ENCODE measurements at places on chromosomes 12 and 14.

- DNase-seq = no peak
These were observed 356.0 kb downstream of the NAV3 start for GRCh38 chr12:78186670-78187069.

DNA sequence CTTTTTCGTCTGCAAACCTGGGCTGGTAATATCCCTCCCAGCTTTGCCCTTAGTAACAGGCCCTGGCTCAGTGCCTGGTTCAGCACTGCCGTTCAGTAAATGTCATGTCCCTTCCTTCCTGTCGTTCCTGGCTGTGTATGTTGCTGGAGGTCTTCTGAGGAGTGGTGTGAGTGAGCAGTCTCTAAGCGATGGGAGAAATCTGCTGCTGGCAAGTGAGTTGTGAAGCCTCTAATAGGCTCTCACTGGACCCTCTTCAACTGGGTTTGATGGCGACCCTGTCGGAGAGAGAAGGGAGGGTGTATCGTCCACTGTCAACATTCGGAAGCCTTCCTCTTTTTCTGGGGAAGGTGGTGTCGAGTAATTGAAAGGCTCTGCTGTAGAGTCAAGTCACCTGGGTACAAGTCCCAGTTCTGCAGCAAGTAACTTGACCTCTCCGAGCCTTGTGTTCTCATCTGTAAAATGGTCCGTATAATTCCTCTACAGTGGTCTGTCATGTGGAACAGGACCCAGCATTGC lies 62.8 kb downstream of the HRK start:
- DNase-seq = peak; percentile 17

GRCh38 chr12:114686426-114686772 lies 2.4 kb upstream of the TBX3 start:
- no peak for DNase-seq

GRCh38 chr12:105234197-105234596 lies 1.8 kb downstream of the APPL2 start:
- no peak for DNase-seq

DNA sequence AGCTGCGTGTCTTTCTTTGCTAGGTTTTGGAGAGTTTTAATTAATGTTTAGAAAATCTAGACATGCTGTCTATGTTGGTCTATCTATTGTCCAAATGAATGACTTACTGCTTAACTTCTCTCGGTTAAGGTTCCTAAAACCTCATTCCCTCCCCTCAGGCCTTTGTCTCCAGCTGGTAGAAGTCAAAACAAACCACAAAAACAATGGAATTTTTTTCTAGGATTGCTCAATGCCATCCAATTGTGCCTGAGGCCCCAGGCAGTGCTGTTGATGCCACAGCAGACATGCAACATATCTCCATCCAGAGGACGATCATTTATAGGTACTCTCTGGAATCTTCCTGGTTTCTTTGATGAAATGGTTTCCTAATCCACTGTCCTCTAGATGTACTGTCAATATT lies 448.2 kb upstream of the TBX3 start:
- no peak for DNase-seq

- no peak for DNase-seq
These were observed 995.7 kb downstream of the LRFN5 start for GRCh38 chr14:42602336-42602845.

DNA sequence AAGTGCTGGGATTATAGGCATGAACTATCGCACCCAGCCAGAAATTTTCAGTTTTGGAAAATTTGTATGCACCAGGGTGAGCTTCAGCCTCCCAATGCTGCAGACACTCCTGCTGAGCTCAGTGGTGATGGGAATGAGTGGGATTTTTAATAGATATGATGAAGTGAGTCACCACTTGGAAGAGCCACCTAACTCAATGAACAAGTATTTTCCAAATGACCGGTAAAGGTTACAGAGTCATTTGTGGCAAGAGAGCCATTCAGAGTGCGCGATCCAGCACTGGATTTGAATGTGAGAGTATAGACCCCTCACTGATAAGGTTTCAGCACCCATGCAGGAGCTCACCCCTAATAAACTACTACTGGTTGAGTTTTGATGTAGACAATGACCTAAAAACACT lies 100.7 kb downstream of the PPP2R5C start:
- DNase-seq = no peak

GRCh38 chr12:6699259-6699988 lies 1.2 kb downstream of the PIANP start:
- no peak for DNase-seq

DNA sequence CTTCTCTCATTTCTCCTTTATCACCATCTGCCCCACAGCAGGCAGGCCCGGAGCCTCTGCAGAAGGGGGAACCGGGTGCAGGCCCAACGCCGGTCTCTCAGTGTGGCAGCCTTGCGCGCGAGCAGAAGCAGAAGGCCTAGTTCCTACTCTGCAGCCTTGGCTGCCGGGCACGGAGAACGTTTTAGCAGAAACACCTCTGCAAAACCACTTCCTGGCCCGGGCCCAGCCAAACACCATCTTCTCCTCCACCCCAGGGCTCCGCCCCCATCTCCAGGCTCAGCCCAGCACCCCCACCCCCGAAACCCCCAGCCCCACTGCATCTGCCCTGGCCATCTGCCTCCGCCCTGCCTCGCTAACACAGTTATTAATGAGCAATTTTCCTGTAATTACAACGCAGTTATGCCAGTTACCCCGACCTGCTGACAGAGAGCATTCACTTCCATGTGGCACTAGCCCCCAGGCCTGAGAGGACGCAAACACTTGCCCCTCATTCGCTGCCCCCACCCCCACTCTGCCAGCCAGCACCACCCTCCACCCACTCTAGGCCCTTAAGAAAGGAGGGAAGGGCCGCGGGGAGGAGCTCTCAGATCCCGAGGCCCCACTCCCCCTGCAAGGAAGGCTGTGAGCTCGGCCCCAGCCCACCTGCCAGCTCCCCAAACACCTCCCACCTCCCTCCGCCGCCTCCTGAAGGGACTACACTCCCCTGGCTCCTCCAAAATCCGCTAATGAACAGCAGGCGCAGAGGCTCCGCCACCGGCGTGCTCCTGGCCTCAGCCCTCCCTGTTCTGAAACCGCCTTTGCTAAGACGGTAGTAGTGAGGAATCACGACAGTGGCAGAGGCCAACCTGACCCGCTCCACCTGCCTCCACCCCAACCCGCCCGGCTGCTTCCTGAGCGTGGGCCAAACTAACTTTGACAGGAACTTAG lies 44.7 kb upstream of the FBRSL1 start:
- peak; percentile 87 for DNase-seq

- DNase-seq = no peak
These were observed 57.5 kb downstream of the PLEKHA5 start for GRCh38 chr12:19186722-19187661.

GRCh38 chr14:88003425-88003824 lies 1.5 kb upstream of the GPR65 start:
- no peak for DNase-seq

All from CD4-positive, alpha-beta T cell treated with Interleukin-4 for 1 hour (primary cell).